Astrocyte (in vitro differentiated cells and primary cell): ENCODE measurements at places on chromosomes 2 and 18. TPM values are rescaled to one million over a fixed set of nuclear protein-coding genes. Genes with fewer than 3 reads are reported as not detected.

Gene IHH
- total RNA-seq: not detected in 2 replicates

DNA sequence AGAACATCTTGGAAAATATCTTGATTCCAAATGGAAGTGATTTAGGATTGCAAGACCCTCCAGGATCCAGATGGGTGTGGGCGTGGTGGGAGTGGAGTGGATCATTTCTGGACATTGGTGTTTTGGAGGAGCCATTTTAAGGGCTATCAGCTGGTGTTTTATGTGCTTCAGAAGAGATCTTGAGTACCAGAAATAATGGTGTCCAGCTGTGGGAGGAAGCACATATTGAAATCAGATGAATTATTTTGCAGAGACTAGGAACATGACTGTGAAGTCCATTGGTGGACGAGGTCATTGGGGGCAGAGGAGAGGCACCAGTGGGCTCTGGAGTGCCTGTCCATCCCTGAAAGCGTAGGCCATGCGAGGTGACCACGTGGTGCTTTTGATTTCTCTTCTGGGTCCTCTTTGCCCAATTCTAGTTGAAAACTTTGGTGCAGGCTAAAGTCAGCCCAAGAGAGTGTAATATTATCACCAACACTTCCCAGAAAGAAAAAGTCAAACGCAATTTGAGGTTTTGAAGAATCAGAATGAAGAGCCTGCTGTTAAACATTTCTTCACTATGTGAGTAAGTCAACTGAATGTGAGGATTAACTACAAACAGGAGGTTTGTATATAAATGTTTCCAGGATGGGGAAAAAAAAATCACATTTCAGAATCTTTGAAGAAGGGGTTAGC is 31.6 kb downstream of the RNF144A start:
- no peak for DNase-seq

DNA sequence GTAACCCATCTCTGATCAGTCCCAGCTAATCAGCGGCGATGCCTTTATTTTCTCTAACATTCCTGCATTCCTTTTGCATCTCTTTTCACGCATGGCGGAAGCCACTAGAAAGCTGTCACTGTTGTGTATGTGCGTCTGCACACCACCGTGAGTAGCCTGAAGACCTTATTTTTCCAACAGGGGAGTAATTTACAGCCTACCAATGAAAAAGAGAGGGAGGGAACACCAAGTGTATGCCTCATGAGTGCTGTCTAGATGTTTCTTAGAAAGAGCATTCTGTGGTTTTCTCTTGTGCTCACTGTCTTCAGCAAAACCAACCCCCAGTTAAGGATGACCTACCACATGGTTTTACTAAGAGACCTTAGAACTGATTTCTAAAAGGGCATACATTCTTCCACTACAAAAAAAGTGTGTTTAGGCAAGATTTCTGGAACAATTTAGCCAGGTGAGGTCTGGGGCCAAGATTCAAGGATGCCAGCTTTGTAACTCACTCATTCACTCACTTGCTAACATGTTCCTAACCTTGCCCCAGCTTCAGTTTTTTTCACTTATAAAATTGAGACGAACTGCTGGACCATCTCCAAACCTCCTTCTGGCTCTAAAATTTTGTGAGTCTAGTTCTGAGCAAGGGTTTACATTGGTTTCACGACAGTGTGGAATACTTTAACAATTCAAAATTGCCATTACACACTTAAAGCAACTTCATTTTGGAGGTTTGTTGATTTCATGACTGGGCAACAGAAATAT is 51.4 kb downstream of the BCL2 start:
- peak; percentile 40 for DNase-seq

GRCh38 chr2:74884866-74885265 is 50.9 kb downstream of the HK2 start:
- DNase-seq: no peak

DNA sequence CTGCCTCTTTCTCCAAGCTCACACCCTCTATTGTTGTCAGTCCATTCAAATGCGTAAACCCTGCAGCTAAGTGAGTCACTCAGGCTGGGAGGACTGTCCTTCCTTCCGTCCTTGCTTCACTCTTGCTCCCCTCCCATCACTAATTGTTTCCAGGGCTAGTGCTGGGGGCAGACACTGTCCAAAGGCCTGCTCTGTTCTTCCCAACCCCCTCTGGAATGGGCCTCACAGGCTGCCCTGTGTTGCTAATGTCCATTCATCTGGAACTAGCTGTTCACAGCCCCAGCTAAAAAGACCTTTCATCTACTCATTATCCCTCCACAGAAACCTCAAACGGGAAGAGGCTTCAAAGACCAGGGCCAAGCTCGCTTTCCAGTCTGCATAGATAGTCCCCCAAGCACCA is 31.9 kb upstream of the NRP2 start:
- DNase-seq: peak; percentile 65

- DNase-seq: peak; percentile 39
These were observed 41.9 kb downstream of the TAF1B start for GRCh38 chr2:9885036-9885684.

DNA sequence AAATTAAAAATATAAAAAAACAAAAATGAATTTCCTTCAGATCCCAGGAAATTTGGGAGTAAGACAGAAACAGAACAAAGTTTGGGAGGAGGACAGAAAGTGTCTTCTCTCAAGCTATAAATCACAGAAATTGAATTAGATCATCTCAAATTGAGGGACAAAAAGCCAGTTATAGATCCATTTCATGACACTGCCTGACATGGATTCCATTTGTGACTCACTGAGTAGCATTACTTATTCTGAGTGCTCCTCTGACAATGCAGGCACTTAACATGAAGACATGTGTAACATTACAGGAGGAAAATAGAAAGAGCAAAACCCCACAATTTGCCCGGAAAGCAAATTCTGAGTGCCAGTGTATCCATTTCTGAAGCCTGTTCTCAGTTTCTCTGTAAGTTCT is 63.9 kb upstream of the CREB1 start:
- DNase-seq: no peak

GRCh38 chr2:71130905-71131244 is 441 bp downstream of the MPHOSPH10 start:
- DNase-seq: peak; percentile 21

DNA sequence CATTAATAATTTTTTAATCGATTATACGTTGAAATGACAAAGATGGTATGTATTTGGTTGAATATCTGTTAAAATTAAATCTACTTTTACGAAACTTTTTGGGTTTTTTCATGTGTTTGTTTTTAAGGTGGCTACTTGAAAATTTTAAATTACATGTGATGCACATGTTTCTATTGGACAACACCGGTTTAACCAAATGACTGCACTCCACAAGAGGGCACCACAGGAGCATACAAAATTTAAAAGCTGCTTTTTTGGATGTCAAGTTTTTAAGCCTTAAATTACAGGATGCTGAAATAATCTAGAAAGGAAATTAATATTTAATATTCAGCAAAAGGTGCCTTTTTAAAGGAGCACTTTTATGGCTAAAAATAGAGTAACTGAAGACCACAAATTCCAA is 98.7 kb downstream of the ACVR1 start:
- no peak for DNase-seq

DNA sequence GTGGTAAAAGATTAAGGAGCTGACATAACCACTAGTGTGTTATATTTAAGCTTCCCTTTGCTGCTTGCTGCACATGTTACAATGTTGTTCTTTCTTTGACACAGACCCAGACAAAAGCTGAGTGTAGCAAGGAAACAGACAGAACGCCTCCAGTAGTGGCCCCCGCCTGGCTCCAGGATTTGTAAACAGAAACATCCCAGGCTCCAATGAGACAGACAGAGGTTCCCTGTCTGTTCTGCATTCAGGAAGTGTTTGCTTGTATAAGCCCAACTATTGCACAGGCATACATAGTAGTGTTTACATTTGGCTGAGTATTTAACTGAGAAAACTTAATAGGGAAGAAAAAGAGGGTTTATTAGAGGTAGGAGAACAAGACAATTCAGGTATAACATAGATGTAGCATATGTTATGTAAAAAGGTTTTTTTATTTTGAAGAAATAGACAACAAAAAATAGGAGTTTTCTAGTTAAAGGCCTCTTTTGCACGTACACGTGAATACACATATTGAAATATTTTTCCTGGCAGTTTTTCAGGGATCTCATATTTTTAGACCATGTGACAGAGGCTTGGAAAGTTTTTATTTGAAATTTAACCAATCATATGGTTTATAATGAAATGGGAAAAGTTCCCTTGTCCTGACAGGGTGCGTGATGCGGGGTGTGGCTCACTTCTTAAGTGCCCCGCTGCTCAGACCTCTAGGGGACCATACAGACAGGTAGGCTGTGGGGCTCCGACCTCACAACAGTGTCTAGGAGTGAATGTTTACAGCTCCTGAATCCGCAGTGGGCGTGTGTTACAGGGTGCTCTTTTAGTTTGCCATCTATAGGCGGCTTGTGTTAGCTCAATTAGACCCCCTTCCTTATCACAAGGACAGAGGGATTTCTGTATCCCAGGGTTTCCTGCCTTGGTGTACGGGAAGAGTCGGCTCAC is 118.4 kb downstream of the BMPR2 start:
- peak; percentile 31 for DNase-seq
